ENCODE measurements at places on chromosomes 6 and 20.
A peak's percentile ranks its signal among the peaks of the same experiment; 100 is the strongest.

DNA sequence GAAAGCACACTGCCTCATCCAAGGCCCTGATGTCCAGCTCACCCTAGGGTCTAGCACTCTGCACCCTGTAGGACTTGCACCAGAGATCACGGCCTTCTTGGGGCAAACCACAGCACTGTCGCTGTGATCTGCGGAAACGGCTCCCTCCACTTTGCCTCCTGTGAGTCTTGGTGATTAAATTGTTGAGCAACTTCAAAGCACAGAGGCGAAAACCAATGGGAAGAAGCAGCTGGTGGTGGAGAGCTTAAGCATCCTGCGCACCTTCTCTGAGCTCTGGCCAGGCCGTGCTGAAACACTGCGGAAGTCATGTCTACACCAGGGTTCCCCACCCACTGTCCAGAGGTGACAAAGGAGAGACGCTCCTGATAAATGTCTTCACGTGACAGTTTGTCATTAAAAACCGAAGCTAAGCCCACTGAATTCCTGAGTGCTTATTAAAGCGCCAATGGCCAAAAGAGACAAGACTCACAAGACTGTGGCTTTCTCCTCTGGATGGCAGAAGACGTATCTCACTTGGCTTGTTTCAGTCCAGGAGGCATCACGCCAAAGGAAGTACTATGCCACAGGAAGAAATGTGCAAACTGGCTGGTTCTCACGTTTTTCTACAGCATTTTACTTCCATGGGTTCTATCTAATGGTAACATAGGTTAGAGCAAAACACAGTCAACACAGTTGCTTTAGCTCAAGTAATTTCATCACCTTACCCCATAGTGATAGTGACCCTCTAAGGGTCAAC is 3.1 kb downstream of the RAMACL start:
- no peak for DNase-seq

DNA sequence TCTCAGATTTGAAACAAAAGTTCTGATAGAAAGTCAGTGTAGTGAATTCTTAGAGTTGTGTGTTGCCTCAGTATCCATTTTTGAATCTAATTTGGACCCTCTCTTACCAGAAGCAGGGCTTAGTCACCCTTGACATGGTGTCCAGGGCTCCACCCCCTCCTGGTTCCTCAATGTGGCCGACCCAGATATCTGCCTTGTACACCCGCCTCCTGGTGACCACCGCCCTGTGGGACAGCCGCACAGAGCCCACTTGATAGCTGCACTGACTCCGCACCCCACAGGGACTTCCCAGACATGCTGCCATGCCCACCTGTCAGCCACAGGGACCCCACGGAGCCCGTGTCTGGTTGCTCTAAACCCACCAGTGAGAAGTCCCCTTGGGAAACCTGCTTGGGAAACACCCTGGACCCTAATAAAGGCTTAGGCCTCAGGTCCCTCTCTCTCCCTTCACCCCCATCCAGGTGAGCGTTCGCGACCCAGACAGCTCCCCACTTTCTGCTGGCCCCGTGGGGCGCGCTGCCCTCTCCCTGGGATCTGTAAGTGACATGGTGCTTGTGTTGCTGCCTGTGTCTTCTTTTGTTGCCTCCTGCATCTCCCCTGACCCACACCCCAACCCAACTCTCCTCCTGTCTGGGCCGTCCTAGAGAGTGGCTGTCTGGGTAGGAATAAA is 47.2 kb upstream of the SYNDIG1 start:
- DNase-seq: no peak

- no peak for DNase-seq
Observed at GRCh38 chr6:156918647-156919046, 141.5 kb downstream of the ARID1B start.

GRCh38 chr20:11302436-11302835 is 615.3 kb upstream of the BTBD3 start:
- DNase-seq: no peak

- DNase-seq: no peak
Observed at GRCh38 chr6:2733324-2733723, 17.4 kb downstream of the MYLK4 start.

DNA sequence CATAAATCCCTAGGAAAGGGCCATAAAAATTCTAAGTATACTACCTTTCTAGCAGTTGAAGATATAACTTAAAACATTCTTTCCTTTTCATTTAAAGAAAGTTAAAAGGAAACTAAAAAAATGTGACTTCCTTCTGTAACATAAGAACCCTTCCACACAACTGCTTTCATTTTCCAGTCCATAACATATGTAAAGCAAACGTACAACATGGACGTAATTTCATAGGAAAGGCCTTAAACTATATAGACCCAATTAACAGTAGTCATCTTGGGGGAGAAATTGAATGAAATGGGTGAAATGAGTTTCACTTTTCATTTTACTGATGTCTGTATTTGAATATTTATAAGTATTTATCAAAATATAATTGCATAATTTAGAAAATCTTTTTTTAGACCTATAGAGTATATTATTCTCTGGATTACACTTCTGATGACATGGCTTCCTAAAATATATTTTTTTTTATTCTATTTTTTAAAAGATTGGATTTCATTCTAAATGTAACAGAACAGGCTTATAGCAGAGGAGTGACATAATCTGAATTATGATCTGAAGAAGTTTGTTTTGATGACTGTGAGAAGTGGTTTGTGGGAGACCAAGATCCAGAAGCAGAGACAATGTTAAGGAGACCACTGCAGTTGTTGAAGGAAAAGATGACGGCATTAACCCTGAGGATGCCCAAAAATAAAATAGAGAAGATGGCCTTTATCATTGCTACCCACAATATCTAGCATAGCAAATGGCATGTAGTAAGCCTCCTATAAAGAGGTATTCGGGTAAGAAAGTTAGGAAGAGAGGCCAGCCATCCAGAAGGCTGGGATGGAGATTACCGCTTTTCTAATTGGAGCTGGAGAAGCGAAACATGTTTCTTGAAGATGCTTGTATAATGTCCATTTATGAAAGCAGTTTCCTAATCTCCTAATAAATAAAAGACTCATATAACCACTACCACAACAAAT is 260.4 kb downstream of the PTPRK start:
- DNase-seq: no peak

- no peak for DNase-seq
Observed at GRCh38 chr6:90338409-90338808, 41.8 kb upstream of the BACH2 start.

DNA sequence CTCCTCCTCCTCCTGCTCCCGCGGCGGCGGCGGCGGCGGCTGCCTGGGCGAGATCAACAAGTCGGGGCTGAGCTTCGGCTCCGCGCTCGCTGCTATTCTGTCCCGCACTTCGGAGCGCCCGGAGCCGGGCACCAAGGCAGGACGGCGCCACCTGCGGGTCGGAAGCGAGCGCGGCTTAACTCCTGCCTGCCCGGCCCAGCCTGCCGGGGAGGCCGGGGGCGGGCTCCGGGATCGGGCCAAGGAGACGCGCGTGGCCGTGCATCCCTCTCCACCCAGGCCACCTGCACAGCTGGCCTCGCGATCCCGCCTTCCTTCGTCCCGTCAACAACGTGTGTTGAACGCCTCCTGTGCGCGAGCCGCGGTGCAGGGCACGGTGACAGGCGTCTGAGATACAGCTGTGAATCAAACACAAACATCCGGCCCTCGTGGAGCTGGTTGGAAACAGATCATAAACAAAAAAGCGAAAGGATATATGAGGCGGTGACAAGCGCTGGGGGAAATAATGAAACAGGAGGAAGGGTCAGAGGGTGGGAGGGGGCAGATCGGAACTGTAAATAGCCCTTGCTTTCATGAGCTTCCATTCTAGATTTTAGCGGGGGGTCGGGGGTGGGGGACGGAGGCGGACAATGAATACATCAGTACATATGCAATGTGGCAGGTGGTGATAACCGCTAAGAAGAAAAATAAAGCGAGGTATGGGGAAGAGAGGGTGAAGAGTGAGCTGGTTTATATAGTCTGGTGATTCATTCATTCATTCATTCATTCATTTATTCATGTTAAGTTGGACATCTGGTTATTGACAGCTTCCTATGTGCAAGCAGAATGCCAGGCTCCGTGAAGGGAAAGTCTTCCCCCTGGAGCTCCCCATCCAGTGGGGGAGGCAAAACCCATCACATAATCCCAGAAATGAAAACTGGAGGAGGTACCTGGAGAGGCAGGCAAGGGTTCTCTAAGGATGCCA is 2.0 kb upstream of the KCNB1 start:
- peak; percentile 97 for DNase-seq

DNA sequence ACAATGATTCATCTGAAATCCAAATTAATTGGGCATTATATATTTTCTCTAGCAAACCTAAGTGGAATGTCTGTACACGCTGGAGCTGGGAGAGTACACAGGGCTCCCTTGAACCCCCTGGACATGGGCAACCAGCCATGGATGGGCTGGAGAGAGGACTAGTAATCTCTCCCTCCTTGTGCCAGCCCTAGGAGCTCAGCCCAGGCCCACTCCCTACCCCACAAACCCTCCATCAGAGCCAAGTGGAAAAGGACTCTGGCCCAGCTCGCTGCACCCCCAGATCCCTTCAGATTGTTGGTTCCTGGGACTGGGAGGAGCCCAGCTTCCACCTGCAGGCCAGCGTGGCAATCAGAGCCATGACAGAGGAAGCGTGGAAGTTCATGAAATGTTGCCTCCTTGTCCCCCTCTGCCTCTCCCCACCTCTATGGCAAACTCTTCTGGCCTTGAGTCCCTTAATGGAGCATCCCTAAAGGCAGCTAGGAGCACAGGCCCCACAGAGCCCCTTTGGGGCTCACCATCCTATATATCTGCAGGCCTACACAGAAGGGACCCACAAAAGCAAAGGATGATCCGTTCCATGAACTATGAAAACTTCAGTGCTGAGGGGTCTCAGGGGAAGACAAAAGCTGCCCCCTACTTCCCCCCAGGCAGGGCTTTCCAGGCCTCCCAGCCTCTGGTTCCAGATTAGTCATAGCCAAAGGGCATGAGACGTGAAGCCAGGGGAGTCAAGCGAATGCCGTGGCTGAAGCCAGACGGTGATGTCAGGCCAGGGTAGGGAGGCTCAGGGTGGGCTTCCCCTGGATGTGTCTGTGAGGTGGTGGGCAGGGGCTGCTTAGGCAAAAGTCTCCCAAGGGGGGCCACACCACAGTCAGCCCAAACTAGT is 126.4 kb upstream of the MAFB start:
- no peak for DNase-seq

GRCh38 chr20:48801197-48801596 is 26.6 kb downstream of the PREX1 start:
- DNase-seq: no peak

DNA sequence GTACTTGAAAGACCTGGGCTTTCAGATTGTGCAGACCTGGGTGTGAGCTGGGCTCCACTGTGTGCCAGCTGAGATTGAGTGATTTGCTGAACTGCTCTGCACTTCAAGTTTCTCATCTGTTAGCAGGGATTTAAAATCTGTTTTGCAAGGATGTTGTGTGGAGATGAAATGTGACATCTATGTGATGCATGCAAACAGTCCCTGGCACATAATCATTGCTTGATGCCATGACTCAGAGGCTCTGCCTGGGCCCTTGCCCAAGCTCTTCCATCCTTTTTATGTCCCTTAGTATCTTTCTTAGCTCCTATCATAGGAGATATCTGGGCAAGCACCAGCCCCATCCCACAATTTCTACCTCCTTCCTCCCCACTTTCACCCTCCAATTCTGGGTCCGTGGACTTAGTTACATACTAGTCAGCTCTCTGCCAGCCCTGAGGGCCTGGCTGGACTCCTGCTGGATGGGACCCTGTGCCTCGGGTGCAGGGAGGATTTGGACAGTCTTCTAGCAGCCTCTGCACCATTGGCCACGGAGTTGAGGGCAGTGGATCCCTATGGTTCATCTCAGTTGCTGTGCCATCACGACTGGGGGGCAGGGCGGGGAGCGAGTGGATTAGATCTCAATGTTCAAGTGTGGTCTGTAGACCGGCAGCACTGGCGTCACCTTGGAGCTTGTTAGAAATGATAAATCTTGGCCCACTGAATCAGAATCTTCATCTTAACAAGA is 103.6 kb downstream of the MAP3K7 start:
- DNase-seq: no peak

- DNase-seq: no peak
Observed at GRCh38 chr6:66568271-66568670, 861.2 kb upstream of the EYS start.

- DNase-seq: peak; percentile 21
Observed at GRCh38 chr6:69216127-69216526, 580.7 kb downstream of the LMBRD1 start.

DNA sequence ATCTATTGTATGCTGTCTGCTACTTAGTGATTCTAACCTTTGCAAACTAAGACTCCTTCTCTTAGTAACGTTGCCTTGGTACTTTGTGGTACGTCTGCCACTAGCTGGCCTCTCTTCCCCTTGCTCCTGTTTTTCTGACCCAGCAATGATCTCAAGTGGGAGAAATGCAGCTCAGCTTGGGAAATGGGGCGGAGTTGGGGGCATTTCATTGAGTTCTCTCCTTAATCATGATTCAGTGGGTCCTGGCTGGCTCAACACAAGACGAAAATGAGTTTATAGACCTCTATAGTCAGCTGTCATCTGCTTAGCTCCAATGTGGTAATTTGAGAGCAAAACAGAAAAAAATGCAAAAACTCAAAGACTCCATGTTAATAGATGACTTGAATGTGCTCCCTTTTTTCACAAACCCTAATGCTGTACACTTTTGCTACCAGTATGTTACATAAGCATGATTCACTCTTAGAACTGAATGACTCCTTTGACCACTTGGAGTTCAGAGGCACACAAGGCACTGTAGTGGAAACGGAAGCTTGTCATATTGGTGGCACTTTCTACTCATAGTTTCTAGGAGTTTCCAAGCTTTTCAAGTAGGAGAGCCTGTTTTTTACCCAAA is 55.3 kb upstream of the SOX4 start:
- no peak for DNase-seq

GRCh38 chr20:48277266-48277665 is 492.0 kb upstream of the SULF2 start:
- no peak for DNase-seq

- DNase-seq: no peak
Observed at GRCh38 chr6:150634964-150635292, 35.2 kb downstream of the PLEKHG1 start.

- no peak for DNase-seq
Observed at GRCh38 chr6:72350296-72350881, 271.5 kb upstream of the KCNQ5 start.

DNA sequence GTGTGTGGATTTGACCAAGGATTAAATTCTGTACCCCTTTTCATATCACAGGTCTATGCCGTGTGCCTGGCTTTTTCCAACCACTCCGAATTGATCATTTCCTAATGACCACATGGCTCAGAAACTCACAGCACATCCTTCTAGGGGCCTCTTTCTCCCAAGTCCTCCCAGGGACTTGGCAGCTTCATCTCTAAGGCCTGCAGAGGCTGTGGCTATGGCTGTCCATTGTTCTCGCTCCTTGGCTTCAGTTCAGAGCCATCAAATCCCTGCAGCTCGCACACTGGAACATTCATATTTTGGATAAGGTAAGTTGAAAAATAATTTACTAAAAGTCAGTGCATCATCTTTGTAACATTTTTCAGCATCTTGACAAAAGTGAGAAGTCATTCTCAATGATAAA is 497.2 kb upstream of the CDH4 start:
- no peak for DNase-seq

DNA sequence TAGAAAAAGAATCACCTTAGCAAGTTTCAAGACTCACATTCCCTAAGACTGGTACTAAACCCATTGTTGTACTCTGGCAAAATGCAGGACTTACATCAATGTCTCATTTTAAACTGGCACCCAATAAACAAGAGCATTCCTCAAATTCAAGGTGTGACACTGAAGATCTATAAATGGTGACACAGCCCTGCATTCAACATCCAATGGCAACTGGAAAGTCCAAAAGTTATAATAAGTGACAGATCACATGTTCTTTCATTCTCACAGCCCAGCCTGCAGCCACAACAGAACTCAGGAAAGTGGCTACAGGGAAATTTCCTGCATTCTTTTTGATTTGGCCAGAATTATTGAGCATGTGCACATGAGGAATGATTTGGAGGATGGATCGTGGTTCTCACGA is 57.5 kb downstream of the MBOAT1 start:
- DNase-seq: no peak

- no peak for DNase-seq
Observed at GRCh38 chr6:88513920-88514319, 347.8 kb upstream of the CNR1 start.
